ENCODE measurements at places on chromosomes 13 and 19.

DNA sequence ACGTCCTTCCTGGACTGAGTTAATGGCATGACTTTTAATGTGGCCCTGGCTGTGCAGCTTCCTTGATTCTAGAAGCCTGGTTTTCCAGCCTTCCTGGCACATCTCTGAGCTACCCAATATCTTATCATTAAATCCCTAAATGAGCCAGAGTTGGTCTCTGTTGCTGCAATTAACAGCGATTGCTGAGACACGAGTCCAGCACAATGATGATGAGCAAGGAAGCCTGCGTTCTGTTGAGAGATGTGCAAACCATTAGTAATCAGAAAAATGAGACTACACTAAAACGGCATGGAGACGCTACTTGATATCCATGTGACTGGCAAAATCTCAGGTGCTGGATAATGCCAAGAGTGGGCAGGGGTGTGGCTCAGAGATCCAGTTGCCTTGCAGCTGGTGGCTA is 26.2 kb downstream of the GPR42 start:
- DNase-seq, result no peak

- DNase-seq, result no peak
Observed at GRCh38 chr13:20877902-20878301, 24.6 kb downstream of the XPO4 start.

GRCh38 chr19:8631425-8631819 is 989 bp downstream of the NFILZ start:
- DNase-seq, result no peak

- DNase-seq, result no peak
Observed at GRCh38 chr19:27974082-27974513, 1238.9 kb downstream of the UQCRFS1 start.

DNA sequence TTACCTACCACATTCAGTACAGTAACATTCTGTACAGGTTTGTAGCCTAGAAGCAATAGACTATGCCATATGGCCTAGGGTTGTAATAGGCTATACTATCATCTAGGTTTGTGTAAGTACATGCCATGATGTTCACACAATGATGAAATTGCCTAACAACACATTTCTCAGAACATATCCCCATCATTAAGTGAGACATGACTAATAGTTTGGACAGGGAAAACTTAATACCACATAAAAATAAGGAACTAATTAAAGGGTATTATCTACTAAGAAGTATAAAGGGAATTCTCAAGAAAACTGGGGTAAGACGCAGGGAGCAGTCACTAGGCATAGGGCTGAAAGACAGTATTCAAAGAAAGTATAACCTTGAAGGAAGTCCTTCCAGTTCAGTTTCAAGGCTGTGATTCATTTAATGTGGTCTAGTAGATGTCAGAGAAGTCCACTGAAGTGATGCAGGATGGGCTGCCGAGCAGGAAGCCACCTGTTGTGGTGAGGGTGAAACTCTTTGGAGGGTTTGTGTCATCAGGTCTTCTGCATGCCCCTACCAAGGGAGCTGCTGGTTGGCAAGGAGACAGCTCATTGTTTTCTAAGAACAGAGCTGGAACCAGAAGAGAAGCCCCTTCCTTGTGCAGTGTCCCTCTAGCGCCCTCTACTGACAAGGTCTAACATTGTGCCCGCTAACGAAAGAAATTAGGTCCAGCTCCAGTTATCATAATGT is 122.9 kb downstream of the OLFM4 start:
- DNase-seq, result no peak

DNA sequence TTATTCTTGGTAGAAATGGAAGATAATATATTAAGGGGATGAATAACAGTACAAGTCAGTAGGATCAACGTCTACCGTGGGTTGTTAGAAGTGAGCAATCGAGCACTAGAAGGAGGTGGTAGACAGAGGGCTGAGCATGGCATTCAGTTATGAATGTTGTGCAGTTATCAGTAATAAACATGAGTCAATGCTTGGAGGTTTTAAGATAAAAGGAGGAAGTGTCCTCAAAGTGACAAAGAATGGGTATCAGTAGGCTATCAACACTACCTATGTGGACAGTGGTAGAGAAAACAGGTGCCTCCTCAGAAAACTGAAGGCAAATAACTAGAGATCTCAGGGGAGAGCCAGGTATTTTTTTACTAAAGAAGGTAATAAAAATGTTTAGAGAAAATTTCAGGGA is 1607.0 kb downstream of the PCDH9 start:
- no peak for DNase-seq

DNA sequence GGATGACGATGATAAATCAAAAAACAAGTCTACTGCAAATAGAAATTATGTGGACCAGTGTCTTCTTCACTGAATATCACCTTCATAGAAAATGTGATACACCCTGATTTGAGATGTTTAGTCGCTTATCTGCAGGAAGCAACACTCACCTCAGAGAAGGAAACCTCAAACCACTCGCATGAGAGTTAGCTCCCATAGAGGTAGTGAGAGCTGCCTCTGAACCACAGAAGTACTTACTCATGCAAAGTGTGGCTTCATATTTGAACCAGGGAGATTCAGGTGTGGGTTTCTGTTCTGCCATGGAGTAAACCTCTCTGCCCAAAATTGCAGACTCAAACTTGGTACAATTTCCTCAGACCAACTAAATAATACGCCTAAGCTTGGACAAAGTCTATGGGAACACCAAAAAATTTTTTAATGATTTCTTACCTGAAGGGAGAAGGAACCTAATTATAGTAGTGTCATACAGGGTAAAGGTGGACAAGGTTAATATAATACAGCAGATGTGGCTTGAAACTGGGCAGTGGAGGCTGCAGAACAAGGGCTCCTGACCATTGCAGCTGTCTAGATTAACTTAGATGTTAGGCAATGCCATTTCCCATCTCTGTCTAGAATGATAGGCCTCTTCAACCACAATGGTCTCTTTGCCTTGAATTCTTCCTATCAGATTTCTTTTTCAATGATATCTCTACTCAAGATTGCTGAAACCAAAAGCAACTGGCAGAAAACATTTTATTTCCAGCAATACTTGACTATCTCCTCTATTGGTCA is 29.6 kb upstream of the RCBTB2 start:
- DNase-seq, result peak; percentile 90

GRCh38 chr13:32316501-32316900 is 1.2 kb downstream of the BRCA2 start:
- no peak for DNase-seq

Measured in CD4-positive, alpha-beta T cell treated with Interleukin-15 for 4 hours (primary cell).